Neural crest cell (in vitro differentiated cells): ENCODE measurements at places on chromosomes 7 and 10.

- no peak for DNase-seq
Measured at GRCh38 chr7:91557789-91558404, 293.7 kb downstream of the FZD1 start.

DNA sequence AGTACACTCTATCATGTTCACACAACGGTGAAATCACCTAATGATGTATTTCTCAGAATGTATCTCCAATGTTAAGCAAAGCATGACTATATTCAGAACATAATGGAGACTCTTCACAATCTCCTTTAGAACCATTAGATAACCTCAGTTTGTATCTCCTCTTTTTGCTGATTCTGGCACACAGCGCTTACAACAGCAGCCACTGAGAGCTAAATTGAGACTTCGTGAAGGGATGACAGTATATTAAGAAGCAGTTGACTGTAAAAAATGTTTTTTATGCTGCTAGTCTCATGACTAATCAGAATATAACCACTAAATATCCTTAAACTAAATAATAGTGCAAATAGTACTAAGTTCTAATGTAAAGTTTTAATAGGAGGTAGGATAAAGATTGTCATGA, 46.9 kb downstream of the KMT2E start:
- no peak for DNase-seq

GRCh38 chr7:129525225-129525862, 23.0 kb downstream of the SMKR1 start:
- no peak for DNase-seq

DNA sequence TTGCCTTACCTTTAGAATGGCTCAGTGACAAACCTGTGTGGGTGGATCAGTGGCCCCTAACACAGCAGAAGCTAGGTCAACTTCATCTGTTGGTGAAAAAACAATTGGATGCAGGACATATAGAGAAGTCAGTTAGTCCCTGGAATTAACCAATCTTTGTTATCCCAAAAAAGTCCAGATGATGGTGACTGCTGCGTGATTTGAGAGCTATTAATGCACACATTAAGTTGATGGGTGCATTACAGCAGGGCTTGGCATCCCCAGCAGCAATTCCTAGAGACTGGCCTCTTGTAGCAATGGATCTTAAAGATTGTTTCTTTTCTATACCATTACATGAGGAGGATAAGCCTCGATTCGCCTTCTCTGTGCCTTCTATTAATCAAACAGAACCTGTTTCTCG, 33.3 kb downstream of the OR13A1 start:
- no peak for DNase-seq

GRCh38 chr10:109987452-109988211, 20.2 kb upstream of the ADD3 start:
- no peak for DNase-seq
